Esophagus muscularis mucosa (tissue), 4 donors: ENCODE measurements at places on chromosomes 3 and 15. TPM values are rescaled to one million over a fixed set of nuclear protein-coding genes. Genes with fewer than 3 reads are reported as not detected.

ARHGEF26 gene
- total RNA-seq = 124 TPM

KCNMB2 gene
- not detected for total RNA-seq

TF gene
- total RNA-seq = under 0.01 TPM

DNA sequence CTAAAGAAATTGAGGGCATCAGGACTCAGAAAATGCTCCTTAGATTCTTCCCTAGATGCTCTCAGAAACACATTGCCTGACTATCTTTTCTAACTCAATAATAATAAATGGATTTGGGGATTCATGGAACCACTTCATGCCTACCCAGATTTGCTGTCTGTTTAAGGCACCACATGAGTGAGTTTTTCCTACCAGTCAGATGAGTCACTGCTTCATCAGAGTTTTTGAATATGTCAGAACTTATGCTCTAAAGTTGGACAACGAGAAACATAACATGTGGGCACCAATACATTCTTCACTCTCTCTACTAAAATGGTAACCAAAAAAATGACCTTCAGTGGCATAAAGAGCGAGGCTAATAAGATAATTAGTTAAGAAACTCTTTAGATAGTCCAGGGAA lies 1135.1 kb downstream of the TUSC7 start:
- DNase-seq = no peak

GRCh38 chr3:149371001-149371722 lies 6.3 kb downstream of the TM4SF1 start:
- DNase-seq = no peak

DNA sequence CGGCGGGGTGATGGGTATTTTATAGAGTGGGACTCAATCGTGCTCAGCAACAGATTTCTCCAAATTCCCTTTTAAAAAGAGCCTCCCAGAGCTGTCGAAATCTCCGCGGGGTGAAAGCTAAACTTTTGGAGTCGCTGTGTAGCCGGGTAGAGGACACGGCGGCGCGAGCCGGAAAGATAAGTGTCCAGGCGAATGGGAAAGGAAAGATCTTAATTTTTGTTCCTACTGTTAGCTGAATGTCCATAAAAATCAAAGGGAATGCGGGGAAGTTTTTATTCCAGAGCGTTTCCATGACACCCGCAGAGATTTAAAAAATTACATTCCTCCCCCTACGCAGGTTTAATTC lies 9.1 kb downstream of the EOMES start:
- no peak for DNase-seq

GRCh38 chr3:31947671-31948091 lies 33.4 kb downstream of the OSBPL10 start:
- DNase-seq = peak; percentile 74
